Cerebellar nuclear complex (tissue), 1 donor: ENCODE measurements at places on chromosomes 13 and 19.

- DNase-seq = no peak
Observed at GRCh38 chr19:41449079-41449864, 6.3 kb downstream of the ERICH4 start.

DNA sequence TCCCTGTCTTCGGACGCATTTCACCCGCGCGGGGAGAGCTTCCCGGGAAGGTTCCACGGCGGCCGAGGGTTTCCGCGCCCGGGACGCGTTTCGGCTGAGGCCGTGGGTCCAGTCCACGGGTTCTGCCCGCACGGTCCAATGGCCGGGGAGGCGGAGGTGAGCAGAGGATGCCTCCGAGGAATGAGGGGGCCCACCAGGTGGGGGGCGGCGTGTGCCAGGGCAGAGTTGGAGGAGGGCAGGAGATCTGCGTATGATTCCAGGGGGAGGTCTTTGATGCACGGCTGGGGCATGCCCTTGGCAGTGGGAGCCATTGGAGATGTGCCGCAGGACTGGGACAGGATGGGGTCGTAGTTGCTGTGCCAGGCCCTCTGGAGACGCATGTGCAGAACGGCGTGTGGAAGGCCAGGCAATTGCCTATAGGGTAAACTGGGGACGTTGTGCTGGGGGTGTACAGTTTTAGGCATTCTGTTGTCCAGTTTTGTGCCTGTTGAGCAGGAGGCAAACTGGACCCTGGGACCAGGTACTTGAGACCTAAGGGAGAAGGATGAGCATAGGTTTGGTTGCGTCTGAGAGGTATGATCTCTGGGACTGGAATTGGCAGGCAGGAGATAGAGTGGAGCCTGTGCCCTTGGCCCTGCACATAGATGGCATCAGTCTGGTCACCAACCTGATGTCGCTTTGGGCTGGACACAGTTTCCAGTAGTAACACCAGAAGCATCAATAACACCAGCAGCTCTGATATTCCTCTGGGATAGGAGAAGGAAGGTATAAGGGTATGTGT lies 751 bp downstream of the ZNF584 start:
- no peak for DNase-seq

- no peak for DNase-seq
Observed at GRCh38 chr19:34186205-34186604, 13.9 kb downstream of the LSM14A start.

- no peak for DNase-seq
Observed at GRCh38 chr13:95677564-95678266, 776 bp downstream of the DNAJC3 start.

- no peak for DNase-seq
Observed at GRCh38 chr13:60617991-60618733, 221.1 kb downstream of the TDRD3 start.

GRCh38 chr13:69389899-69390298 lies 717.7 kb upstream of the ATXN8OS start:
- DNase-seq = no peak

- no peak for DNase-seq
Observed at GRCh38 chr19:50759886-50760285, 10.4 kb upstream of the GPR32 start.
